ENCODE measurements at places on chromosomes 6 and 20. TPM values are rescaled to one million over a fixed set of nuclear protein-coding genes. Genes with fewer than 3 reads are reported as not detected.
A peak's percentile ranks its signal among the peaks of the same experiment; 100 is the strongest.

DNA sequence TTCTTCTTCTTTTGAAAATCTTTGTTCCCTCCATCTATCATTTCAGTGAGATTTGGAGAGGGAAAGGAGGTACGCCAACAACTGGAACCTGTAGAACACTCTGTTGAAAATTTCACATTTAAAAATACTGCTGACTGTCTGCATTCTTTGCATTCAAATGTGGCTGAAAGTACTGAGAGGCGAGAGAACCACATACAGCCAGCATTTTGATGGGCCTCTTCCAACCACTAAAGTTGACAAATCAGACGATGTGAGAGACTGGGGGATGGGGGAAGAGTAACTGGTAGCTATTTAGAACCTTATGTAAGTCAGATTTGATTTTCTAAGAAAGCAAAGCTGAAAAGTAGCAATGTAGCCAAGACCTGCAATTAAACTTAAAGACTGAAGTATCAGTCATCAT is 77.5 kb downstream of the FKBP5 start:
- peak; percentile 31 for DNase-seq

DNA sequence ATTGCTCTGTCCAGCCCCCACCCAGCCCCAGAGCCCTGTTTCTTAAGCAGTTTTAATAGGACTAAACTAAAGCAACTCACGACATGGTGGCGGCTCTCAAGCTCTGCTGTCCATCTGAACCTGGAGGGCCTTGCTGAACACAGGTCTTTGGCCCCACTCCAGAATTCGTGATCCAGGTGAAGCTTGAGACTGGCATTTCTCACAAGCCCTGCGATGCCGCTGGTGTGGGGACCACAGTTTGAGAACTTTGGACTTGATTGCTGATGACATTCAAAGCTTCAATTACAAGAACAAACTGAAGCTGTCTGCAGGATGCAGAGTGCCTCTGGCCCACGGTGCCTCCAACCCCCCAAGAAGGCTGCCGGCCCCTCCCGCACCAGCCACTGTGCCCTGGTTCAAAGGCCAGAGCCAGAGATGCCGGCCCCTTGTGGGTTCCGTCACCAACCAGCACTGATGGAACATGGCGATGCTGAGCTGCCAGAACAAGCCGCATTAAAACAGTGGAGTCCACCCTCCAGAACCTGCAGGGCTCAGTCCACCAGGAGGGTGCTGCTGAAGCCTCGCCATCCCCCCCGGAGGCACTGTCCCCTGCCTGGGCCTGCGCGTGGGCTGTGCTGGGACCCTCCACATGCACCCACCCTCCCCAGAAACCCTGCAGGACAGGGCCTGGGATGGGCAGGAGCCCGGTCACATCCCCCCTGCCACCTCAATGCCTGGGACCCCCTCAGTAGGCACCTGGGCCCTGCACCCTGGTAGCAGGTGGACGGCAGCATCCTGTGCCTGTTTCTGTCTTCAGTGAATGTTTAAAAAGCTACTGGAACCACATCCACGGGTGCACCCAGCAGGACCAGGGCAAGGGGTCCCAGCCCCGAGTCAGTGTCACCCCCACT is 101.1 kb downstream of the PSMB1 start:
- no peak for DNase-seq

- DNase-seq, result peak; percentile 92
Observed at GRCh38 chr6:144013486-144013909, 5.4 kb upstream of the PLAGL1 start.

GRCh38 chr6:43101497-43101896 is 25.4 kb downstream of the PTK7 start:
- peak; percentile 61 for DNase-seq

GRCh38 chr6:140393665-140394540 is 1019.5 kb upstream of the CITED2 start:
- no peak for DNase-seq

- DNase-seq, result no peak
Observed at GRCh38 chr6:163291622-163292021, 122.9 kb upstream of the QKI start.

DNA sequence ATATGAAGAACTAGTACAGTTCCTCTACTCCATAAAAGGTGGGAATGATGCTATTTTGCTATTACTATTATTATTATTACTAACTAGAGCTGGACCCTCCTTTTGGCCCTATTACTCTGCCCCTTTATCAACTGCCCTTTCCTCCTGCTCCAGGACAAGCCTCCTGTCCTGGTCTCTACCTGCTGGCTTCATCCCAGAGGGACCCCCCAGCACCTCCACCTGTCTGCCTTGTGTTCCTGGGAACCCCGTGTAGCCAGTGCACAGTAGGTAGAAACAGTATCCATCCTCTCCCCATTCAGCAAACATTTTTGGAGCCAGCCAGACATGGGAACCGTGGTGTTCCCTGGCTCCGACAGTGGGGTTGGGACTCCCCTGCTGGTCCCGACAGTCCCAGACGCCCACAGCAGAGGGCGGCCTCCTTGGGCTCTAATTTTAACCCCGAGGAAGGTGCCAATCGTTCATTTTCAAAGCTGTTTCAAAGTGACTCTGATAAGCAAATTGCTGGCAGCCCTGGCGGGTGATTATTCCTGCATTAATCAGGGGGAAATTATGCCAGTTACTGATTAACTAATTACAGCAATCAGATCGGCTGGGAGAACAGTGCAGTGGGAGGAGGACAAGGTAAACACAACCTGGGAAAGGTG is 44.2 kb upstream of the MDGA1 start:
- DNase-seq, result peak; percentile 89

GRCh38 chr6:17318435-17319165 is 37.4 kb downstream of the RBM24 start:
- DNase-seq, result no peak

- no peak for DNase-seq
Observed at GRCh38 chr20:13317439-13317838, 96.4 kb downstream of the ISM1 start.

- DNase-seq, result no peak
Observed at GRCh38 chr6:117304446-117304845, 39.1 kb downstream of the VGLL2 start.

DNA sequence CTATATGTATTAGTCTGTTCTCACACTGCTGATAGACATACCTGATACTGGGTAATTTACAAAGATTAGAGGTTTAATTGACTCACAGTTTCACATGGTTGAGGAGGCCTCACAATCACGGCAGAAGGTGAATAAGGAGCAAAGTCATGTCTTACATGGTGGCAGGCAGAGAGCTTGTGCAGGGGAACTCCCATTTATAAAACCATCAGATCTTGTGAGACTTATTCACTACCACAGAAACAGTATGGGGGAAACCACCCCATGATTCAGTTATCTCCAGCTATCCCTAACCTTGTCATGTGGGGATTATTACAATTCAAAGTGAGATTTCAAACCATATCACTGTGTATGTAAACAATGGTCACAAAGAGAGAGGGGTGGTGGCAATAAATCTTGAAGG is 6.6 kb downstream of the CST8 start:
- no peak for DNase-seq

- no peak for DNase-seq
Observed at GRCh38 chr6:42947950-42948349, 12.6 kb upstream of the GNMT start.

- no peak for DNase-seq
Observed at GRCh38 chr6:79656134-79656533, 25.0 kb downstream of the SH3BGRL2 start.

DNA sequence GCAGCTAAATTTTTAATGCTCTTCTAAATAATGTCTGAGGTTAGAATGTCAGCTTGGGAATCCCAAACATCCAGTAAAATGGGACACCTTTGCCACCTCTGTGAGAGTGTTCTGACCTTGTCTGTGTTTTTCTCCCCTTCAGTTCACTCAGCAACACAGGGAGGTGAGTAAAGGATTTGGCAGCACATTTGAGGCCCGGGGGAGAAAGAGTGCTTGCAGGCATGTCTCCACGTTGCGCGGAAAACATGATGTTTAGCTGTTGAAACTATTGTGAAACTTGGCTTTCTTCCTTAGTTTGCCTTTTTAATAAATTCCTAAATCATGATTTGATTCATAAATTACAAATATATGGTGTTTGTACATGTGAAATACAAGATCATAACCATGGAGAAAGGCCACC is 707.8 kb upstream of the FLRT3 start:
- DNase-seq, result no peak

GRCh38 chr20:8043687-8044282 is 24.2 kb upstream of the TMX4 start:
- DNase-seq, result no peak

- DNase-seq, result no peak
Observed at GRCh38 chr20:45509091-45509490, 6.3 kb downstream of the SPINT3 start.

GRCh38 chr20:50208085-50208491 is 17.5 kb downstream of the CEBPB start:
- no peak for DNase-seq

- peak; percentile 18 for DNase-seq
Observed at GRCh38 chr6:163191704-163192537, 222.6 kb upstream of the QKI start.

DNA sequence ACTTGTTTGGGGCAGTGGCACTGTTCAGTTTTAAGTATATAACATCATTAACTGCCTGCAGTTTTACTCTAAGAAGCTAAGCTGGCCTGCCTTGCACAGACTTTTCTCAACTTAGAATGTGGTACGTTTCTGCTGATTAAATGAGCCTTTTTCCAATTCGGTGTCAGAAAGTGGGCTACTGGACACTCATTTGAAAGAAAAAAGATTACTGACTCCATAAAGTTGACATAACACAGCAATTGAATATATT is 2.1 kb downstream of the ZMYND8 start:
- DNase-seq, result no peak

- DNase-seq, result no peak
Observed at GRCh38 chr20:48454671-48455490, 372.9 kb downstream of the PREX1 start.

DNA sequence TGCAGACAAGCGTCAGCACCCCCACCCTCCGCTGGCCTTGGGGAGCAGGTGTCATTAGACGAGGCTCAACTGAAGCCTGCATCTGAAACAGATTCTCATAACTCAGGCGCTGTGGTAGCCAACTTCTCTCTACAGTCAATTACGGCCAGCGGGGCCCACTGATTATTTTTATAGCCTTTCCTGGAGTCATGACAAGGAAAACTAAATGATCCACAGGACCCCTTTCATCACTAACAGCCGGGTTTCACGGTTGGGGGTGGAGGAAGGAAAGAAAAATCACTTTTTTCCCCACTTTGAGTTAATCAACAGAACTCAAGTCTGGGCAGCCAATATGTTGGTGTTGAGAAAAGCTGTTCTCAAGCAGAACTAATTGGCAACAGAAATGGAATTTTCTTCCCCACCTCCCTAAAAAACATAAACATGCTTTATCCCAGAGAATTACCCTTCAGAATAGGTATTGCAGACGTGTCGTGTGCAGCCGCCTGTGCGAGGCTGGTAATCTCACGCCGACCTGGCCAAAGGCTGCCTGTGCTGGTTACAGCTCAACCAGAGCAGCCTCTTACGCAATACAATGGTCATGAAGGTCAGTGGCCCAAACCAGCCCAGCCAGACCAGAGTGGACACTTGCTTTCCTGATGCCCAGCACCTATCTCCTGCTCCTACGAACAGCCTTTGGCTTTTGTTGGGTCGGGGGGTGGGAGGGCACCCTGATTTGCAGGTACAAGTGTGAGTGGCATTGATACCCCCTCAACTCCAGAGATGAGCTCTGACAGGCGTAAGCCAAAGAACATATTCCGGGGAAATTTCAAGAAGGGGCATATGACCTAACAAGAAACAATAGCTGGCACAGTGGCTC is 11.0 kb downstream of the RIPOR3 start:
- peak; percentile 83 for DNase-seq

GRCh38 chr6:14129575-14129974 is 12.0 kb downstream of the CD83 start:
- DNase-seq, result peak; percentile 93

GRCh38 chr6:141705431-141705830 is 427.3 kb upstream of the GJE1 start:
- DNase-seq, result no peak

- no peak for DNase-seq
Observed at GRCh38 chr6:134589512-134589911, 271.6 kb upstream of the SGK1 start.

GRCh38 chr6:85126485-85127167 is 323.3 kb upstream of the NT5E start:
- DNase-seq, result no peak

DNA sequence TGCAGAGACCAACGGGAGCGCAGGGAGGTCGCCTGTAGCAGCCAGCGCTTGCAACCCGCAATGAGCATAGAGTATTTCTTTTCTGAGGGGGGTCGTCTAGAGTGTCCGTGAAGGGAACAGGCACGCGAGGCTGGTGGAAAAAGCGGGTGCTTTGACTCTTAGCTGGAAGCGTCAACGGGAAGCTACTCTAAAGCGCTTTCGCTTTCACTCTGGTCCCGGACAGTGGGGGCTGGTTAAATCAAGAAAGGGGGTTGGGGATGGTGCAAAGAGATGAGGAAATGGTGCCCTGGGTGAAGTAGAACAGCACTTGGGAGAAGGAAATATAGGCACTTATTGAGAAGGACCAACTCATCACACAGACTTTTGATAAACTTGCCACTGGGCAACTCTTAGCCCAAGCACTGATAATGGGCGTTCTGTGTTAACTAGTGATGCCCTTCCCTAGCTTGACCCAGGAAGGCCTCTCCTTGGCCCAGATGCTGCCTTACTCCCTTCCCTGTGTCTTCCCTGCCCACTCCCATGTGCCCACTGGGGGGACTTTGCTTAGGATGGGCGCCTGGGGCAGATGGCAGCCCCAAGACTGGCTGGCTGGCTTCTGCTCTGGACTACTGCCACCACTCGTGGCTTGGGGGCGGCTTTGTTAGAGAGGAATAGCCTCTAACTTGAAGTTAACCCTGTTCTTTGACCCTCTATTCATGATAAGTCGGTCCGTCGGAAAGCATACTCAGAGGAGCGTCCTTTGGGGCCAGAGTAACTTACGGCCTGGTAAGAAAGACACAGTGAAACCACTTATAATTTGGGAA is 585 bp downstream of the PSMB9 start:
- DNase-seq, result peak; percentile 77

The RIMS4 gene
- 1.2 TPM for total RNA-seq

The CNR1 gene
- 15.2 TPM for total RNA-seq

The SLC4A11 gene
- 0.37 TPM for total RNA-seq

The NOP56 gene
- total RNA-seq, result 94.9 TPM

The TRAM2 gene
- 13.8 TPM for total RNA-seq

The CRISP2 gene
- total RNA-seq, result not detected

The HDDC2 gene
- 12.9 TPM for total RNA-seq

The TSPO2 gene
- not detected for total RNA-seq

The BMP2 gene
- 32.9 TPM for total RNA-seq
